ENCODE measurements at places on chromosomes 5 and 9.

- no peak for DNase-seq
These were observed 205.6 kb upstream of the GDNF start for GRCh38 chr5:38045446-38045845.

DNA sequence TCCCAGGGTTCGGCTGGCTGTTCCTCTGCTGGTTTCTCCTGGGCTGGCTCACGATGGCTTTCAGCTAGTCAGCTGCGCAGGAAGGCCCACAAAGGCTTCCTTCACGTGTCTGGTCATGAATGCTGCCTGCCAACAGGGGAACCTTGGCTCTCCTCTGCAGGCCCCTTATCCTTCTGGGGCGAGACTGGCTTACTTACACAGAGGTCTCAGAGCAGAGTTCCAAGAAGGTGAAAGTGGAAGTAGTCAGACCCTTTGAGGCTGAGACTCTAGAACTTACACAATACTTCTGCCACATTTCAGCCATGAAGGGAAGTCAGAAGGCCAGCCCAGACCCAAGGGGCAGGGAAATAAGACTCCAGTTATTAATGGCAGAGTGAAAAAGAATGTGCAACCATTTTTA lies 99.5 kb downstream of the LHFPL2 start:
- DNase-seq, result no peak

DNA sequence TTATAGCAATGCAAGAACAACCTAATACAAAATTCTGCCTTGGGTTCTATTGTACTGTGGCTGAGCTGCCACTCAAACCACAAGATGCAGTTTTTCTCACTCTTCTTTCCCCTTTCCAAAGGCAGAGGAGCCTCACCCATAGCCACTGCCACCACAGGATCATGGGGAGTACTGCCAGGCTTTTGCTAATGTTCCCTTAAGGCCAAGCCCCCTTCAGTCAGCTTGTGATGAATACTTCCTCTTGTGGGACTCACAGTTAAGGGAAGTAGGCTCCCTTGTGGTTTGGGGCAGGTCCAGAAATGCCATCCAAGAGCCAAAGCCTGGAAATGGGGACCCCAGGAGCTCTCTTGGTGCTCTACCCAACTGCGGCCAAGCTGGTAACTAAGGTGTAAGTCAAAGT lies 258.7 kb downstream of the SPATA31D1 start:
- no peak for DNase-seq

GRCh38 chr5:150559088-150559487 lies 51.2 kb downstream of the NDST1 start:
- DNase-seq, result no peak

DNA sequence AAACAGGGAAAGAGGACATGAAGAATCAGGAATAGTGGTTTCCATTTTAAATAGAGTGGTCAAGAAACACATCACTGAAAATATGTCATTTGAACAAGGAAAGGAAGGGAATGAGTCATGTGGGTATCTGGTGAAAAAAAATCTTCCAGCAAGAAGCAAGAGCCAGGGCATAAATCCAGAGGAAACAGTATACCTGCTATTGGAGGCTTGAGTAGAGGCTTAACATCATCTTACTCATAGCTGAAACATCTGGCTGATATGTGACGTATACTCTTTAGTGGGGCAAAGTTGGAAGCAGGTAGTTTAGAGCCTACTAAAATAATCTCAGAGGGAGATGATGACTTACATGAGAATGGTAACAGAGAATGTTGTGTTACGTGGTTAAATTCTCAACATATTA lies 517.2 kb downstream of the CAAP1 start:
- DNase-seq, result no peak

GRCh38 chr9:8571643-8572042 lies 772.1 kb upstream of the DMAC1 start:
- DNase-seq, result no peak

GRCh38 chr9:136958473-136958872 lies 6.4 kb downstream of the LCN12 start:
- no peak for DNase-seq

DNA sequence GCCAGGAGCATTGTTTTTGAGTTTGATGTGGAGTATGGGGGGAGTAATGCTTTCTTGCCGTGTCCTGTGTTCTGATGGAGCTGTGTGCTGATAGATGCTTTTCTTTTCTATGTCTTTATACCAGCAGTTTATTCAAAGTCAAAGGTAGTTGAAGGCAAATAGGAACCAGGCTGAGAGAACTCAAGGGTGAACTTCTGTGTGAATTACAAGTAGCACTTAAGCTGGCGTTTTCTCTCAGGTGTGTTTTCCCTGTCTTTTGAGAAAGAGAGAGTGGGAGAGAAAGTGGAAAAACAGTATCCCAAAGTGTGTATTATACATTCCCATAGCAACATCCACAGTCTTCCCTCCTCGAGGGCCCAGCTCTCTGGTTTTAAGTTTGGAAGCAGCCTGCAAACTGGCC lies 1.5 kb downstream of the TNFAIP8 start:
- no peak for DNase-seq

DNA sequence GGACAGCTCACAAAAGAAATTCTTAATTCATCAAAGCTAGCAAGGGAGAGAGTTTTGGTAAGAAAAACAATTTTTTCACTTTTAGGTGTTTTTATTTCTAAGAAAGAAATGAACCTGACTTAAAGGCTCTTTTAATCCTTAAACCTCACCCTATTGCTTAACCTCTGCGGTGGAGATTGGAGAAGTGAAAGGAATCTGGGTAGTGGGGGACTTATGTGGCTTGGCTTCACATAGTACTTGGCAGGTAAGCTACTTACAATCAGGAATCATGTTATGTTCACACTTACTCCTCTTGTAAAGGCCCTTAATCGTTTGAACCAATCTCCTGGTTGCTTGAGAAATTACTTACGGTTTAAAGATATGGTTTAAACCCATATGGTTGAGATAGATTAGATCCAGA lies 104.8 kb downstream of the ISOC1 start:
- no peak for DNase-seq

- DNase-seq, result no peak
These were observed 21.8 kb upstream of the ZNF618 start for GRCh38 chr9:113854310-113854709.

DNA sequence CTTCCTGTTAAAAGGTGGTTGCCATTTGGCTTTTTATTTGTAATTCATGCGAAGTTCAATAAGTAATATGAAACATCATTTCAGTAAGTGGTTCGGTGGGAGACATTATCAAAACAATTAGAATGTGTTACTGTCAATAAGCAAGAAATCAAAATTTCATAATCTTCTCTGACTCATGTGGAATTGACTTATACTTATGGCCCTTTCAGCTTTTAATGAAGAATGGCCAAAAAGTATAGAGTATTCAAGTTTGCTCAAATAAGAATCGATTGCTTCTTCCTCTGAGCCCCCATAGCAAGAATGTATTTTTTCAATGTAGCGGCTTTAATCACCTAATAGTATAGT lies 174.5 kb downstream of the AOPEP start:
- DNase-seq, result no peak

- no peak for DNase-seq
These were observed 145.4 kb downstream of the SYK start for GRCh38 chr9:90946982-90947381.

DNA sequence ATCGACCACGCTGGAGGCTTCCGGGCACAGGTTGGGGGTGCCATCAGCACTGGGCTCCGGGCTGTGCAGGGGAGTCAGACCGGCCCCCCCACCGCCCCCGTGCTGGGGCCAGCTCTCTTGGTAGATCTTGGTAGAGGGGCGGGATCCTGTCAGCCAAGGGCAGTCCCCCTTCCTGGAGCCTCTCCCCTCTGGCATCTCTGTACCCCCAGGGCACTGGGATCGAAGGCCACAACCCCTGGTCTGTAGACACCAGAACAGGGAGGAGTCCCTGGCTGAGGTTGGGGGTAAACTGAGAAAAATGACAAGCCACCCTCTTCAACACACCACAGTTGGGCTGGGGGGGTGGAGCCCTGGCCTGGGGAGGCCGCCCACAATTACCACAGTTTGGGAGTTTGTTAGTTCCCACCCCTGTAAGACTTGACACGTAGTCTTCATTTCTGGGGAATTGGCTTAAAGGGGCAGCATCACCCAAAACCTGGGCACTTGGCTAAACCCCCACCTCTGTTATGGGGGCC lies 882 bp downstream of the CERCAM start:
- DNase-seq, result no peak

DNA sequence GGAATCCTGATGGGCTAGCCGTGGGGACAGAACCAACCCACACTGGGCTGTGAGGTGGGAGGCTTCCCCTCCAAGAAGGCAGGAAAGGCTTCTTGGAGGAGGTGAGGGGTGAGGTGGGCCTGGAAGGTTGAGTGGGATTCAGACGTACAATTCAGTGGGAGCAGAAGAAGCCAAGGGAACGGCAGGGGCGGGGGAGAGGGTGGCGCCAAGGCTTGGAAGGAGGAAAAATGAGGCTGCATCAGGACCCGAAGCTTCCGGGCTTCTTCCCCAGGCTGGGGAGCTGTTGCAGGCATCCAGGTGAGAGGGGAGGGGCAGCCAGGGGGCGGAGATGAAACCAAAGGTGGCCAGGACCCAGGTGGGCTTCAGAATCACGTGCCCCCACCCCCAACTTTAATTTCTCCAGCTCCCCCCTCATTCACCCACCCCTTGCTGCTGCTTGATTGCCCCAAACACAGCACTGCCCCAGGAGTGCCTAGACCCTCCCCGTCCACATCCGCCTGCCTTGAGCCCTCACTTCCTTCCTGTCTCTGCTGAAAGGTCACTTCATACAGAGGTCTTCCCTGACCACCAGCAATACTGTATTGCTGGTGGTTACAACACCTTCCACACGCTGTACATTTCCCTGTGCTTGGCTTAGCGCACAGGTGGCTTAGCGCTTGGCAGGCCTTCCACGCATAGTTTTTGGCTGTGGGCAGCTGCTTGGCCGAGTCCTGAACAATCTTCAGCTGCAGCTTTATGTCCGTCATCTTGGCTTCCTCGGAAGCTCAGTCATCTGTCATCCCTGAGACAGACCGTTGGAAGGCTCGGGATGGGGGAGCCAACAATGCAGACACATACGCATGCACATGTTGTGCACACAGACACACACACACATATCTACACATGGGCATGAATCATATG lies 193.5 kb downstream of the RGS3 start:
- no peak for DNase-seq

GRCh38 chr9:79584655-79584982 lies 12.9 kb downstream of the TLE4 start:
- no peak for DNase-seq

DNA sequence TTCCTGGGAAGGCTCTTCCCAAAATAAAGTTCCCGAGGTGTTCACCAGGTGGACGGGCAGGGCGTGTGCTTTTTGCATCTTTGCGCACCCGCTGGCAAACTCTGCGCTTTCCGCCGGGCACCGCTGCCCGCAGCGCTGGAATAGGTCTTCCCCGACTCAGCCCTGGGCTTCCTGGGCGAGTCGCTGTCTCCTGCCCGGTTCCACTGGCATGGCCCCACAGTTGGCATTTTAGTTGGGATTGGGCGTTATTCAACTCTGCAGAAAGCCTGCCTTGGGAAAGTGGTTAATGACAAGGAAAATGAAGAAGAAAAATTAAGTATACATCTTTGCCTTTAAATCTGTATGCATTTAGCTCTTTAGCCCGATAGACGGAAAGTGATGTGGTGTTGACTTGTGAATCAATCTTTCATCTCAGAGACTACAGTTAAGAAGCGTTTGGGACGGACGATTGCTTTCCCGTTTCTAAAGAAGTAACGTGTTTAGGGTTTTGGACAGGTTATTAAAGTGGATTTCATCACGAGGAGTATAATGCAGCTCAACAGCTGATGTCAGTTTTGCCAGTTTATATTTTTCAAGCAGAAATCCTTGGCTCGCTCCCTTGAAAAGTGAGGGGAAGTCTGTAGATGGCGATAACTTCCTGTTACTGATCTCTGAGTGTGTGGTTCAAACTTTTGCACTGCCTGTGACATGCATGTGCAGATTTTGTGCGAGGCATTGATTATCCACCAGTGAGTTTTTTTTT lies 946 bp downstream of the ADCY2 start:
- no peak for DNase-seq

DNA sequence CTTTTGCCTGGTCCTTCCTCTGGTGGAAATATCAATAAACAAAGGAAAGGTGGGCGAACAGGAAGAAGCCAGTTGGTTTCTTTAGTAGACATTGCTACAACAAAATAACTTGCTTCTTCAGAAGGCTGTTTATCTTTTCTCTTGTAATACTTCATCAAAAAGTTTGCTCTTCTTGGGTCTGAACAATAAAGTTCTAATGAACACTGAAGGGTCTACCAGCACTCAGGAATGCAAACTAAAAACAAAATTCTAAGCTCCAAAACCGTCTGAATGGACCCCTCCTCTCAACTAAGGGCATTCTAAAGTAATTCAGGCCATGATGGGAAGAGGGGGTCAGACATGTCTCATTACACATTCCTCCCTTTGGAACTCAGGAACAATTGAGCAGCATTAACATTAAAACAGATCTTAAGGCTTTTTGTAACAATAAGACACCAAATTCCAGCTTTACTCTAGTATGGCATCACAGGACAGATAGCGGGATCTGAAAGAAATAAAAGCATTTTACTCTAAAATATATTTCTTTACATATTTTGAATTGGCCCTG lies 2.3 kb downstream of the TBCA start:
- no peak for DNase-seq

DNA sequence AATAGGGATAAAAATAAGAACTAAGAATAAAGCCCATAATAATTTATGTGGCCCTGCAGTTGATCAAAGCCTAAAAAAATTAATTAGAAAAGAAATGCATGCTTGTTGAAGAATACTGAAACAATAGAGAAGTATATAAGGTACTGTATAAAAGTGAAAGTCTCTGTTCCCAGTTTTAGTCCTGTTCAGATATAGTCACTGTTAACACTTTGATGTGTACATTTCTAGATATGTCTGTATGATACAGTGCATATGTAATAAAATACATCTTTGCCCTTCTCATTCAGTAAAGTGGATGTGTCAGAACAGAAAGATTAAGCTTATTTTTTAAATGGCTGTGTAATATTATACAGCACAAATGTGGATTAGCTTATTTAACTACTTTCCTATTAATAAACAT lies 4.1 kb downstream of the C9orf85 start:
- DNase-seq, result no peak

DNA sequence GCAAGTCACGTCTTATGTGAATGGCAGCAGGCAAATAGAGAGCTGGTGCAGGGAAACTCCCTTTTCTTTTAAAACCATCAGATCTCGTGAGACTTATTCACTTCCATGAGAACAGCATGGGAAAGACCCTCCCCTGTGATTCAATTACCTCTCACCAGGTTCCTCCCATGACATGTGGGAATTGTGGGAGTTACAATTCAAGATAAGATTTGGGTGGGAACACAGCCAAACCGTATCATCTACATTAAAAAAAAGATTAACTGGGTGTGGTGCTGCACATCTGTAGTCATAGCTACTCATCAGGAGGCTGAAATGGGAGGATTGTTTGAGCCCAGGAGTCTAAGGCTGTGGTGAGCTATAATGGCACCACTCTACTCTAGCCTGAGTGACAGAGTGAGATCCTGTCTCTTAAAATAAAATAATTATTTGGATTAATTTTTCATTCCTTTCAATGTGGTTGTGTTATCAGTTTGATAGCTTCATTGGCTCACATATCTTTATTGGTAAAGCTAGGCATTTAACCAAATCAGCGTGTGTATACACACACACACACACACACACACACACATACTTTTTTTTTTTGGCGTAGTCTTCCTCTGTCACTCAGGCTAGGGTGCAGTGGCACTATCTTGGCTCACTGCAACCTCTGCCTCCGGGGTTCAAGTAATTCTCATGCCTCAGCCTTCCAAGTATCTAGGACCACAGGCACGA lies 21.8 kb downstream of the DENND4C start:
- no peak for DNase-seq

GRCh38 chr9:81420024-81420423 lies 269.3 kb downstream of the TLE1 start:
- DNase-seq, result no peak

Data from NCI-H1048 (cell line).